ENCODE measurements at places on chromosomes 5 and 9. TPM values are rescaled to one million over a fixed set of nuclear protein-coding genes. Genes with fewer than 3 reads are reported as not detected.

NTRK2 gene
- 81.1 TPM for polyA plus RNA-seq

RASEF gene
- polyA plus RNA-seq: 6.5 TPM

PHF2 gene
- 34.4 TPM for polyA plus RNA-seq

PTGR1 gene
- 273 TPM for polyA plus RNA-seq

SHISAL2B gene
- polyA plus RNA-seq: not detected

LCN12 gene
- 37.3 TPM for polyA plus RNA-seq

JAK2 gene
- 11.3 TPM for polyA plus RNA-seq

ANKRD34B gene
- 0.44 TPM for polyA plus RNA-seq

SPINK7 gene
- polyA plus RNA-seq: 0.13 TPM

LCN9 gene
- not detected for polyA plus RNA-seq

ANKRD31 gene
- 0.66 TPM for polyA plus RNA-seq

ASB6 gene
- polyA plus RNA-seq: 19.2 TPM

ACTBL2 gene
- not detected for polyA plus RNA-seq

DND1 gene
- 0.58 TPM for polyA plus RNA-seq

IL33 gene
- 9.5 TPM for polyA plus RNA-seq

FST gene
- 28.8 TPM for polyA plus RNA-seq

SAPCD2 gene
- polyA plus RNA-seq: 8.0 TPM

SLC4A9 gene
- 36.4 TPM for polyA plus RNA-seq

OLFM1 gene
- 3.4 TPM for polyA plus RNA-seq

BTNL8 gene
- 0.34 TPM for polyA plus RNA-seq
